ENCODE measurements at places on chromosomes 7 and 10. TPM values are rescaled to one million over a fixed set of nuclear protein-coding genes. Genes with fewer than 3 reads are reported as not detected.

THSD7A gene
- 3.8 TPM for total RNA-seq

KLF14 gene
- total RNA-seq = 0.98 TPM

SKIDA1 gene
- total RNA-seq = 2.6 TPM

- H3K36me3 ChIP-seq = peaks cover 6% of the 10 kb centered on the region
- no peaks in the 10 kb centered on the region for H3K27me3 ChIP-seq
- peak; percentile 70 for DNase-seq
- H3K4me1 ChIP-seq = no peaks in the 10 kb centered on the region
- no peak overlapping the region for H3K27ac ChIP-seq
Measured at GRCh38 chr7:98168181-98168903, 42.9 kb upstream of the BHLHA15 start.

- no peaks in the 10 kb centered on the region for H3K36me3 ChIP-seq
- H3K4me3 ChIP-seq = no peak overlapping the region
- DNase-seq = peak; percentile 50
- H3K27me3 ChIP-seq = no peaks in the 10 kb centered on the region
Measured at GRCh38 chr7:21352540-21353387, 75.1 kb upstream of the SP4 start.

GRCh38 chr7:84123965-84124547 is 70.5 kb downstream of the SEMA3A start:
- DNase-seq = peak; percentile 58
- H3K36me3 ChIP-seq = no peaks in the 10 kb centered on the region
- H3K27me3 ChIP-seq = no peaks in the 10 kb centered on the region
- no peak overlapping the region for H3K4me3 ChIP-seq

DNA sequence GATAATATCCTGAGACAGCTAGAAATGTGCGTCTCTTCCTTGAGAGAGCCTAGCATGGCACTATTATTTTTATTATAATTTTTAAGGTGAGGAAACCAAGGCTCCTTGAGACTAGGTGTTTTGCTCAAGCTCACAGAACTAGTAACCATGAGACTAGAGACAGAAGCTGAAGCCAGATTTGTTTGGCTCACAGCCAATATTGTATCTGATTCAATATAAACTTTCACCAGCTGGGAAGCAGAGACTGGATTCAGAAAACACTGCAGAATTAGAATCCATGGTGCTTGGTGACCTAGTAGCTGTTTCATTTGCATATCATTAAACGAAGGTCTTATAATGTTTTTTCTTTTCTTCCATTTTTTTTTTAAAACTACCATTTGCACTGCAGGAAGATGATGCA is 64.4 kb downstream of the DNAJB9 start:
- no peak overlapping the region for H3K4me3 ChIP-seq
- H3K27me3 ChIP-seq = no peaks in the 10 kb centered on the region
- no peak overlapping the region for H3K27ac ChIP-seq
- peak; percentile 37 for DNase-seq
- no peaks in the 10 kb centered on the region for H3K36me3 ChIP-seq

GRCh38 chr10:123766012-123766411 is 99.9 kb downstream of the GPR26 start:
- DNase-seq = no peak
- H3K4me1 ChIP-seq = no peaks in the 10 kb centered on the region
- H3K36me3 ChIP-seq = no peaks in the 10 kb centered on the region

DNA sequence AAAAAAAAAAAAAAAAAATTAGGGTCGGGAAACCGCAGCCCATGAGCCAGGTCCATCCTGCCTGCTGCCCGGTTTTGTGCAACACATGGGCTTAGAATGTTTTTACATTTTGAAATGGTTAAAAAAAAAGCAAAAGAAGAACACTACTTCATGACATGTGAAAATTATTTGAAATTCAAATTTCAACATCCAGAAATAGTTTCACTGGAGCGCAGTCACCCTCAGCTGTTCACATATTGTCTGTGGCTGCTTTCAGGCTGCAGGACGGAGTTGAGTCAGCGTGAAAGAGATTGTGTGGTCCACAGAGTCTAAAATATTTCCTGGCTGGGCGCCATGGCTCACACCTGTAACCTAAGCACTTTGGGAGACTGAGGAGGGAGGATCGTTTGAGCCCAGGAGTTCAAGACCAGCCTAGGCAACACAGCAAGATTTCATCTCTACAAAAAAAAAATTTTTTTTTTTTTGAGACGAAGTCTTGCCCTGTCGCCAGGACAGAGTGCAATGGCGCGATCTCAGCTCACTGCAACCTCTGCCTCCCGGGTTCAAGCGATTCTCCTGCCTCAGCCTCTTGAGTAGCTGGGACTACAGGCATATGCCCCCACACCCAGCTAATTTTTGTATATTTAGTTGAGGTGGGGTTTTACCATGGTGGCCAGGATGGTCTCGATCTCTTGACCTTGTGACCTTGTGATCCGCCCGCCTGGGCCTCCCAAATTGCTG is 63.9 kb upstream of the ECHDC3 start:
- no peaks in the 10 kb centered on the region for H3K36me3 ChIP-seq
- no peak overlapping the region for H3K4me3 ChIP-seq
- peaks cover 9% of the 10 kb centered on the region for H3K4me1 ChIP-seq
- peaks cover 11% of the 10 kb centered on the region for H3K27me3 ChIP-seq
- DNase-seq = no peak

GRCh38 chr7:36652431-36652830 is 71.9 kb downstream of the AOAH start:
- H3K4me1 ChIP-seq = peaks cover 5% of the 10 kb centered on the region
- H3K27ac ChIP-seq = no peak overlapping the region
- no peaks in the 10 kb centered on the region for H3K36me3 ChIP-seq
- H3K27me3 ChIP-seq = no peaks in the 10 kb centered on the region

GRCh38 chr7:68424658-68425297 is 1173.5 kb upstream of the AUTS2 start:
- H3K4me1 ChIP-seq = peaks cover 2% of the 10 kb centered on the region
- H3K27ac ChIP-seq = no peak overlapping the region
- no peaks in the 10 kb centered on the region for H3K27me3 ChIP-seq
- H3K4me3 ChIP-seq = no peak overlapping the region
- DNase-seq = no peak

- H3K36me3 ChIP-seq = no peaks in the 10 kb centered on the region
- DNase-seq = peak; percentile 67
- H3K4me3 ChIP-seq = no peak overlapping the region
- peaks cover 35% of the 10 kb centered on the region for H3K27me3 ChIP-seq
- H3K27ac ChIP-seq = peak overlapping the region; percentile 89
Measured at GRCh38 chr7:463817-464453, 55.7 kb downstream of the PDGFA start.
